Activated T-cell treated with anti-CD3 and anti-CD28 coated beads, Interleukin-2, amount 50 U/mL, for 4 hours (primary cell): ENCODE measurements at places on chromosomes 1 and 21. TPM values are rescaled to one million over a fixed set of nuclear protein-coding genes. Genes with fewer than 3 reads are reported as not detected.

DNA sequence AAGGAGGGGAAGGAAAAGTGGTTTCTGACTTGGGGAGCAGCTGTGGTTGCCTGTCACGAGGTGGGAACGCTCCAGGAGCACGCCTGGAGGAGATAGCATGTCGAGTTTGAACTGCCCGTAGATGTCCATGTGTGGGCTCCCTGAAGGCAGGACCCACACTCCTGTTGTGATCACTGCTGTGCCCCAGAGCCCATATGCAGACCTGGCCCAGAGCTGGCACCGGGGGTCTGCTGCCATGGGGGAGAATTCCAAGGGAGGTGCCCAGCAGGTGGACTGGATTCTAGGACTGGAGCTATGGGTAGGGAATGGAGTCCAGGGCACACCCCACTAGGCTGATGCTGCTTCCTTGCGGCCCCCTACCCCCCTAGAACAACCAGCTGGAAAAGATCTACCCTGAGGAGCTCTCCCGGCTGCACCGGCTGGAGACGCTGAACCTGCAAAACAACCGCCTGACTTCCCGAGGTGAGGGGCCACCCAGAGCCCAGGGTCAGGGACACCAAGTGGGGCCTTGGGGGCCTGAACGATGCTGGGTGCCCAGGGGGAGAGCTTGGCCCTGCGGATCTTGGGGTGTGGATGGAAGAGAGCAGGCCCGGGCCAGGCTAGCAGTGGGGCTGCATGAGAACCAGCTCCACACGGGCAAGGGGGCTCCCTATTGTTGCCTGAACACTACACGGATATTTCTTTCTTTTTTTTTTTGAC, 9.3 kb downstream of the PODN start:
- no peak for DNase-seq

The FYB2 gene
- not detected for total RNA-seq

The SLAMF1 gene
- total RNA-seq: 69.2 TPM

- no peak for DNase-seq
These were observed 16.1 kb downstream of the SIPA1L2 start for GRCh38 chr1:232613752-232614381.

GRCh38 chr1:36844917-36845316, 189.4 kb downstream of the GRIK3 start:
- no peak for DNase-seq

The HTR6 gene
- total RNA-seq: 0.11 TPM

- no peak for DNase-seq
These were observed 149.1 kb downstream of the FCRL5 start for GRCh38 chr1:157403203-157403602.

The SH2D2A gene
- total RNA-seq: 214 TPM

DNA sequence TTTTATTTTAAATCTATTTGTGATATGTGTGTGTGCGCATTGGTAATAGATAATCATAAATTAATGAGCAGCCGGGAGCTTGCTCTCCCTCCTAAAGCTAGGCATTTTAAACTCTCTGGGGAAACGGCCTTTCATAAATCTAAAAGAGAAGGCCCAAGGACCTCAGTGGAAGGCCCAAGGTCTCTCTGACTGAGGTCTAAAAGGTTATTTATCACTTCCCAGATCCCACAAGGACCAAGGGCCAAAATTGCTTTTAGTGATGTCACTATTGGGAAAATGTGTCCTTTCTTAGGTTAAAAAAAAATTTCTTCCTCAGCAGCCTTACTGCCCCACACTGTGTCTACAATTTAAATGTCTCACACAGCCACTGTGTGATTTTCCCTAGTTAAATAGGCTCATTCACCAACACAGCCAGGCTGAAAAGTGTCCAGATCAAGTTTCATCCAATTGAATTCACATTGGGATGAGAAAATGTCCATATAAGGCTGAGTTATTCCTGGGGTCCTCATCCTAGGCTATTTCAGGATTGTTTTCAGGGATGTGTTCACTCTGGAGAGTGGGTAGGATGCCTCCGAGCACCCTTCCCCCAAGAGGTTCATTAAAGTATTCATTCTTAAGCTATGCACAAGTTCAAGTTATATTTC, 46.1 kb downstream of the SLC44A3 start:
- no peak for DNase-seq

The HNRNPCL2 gene
- total RNA-seq: not detected

DNA sequence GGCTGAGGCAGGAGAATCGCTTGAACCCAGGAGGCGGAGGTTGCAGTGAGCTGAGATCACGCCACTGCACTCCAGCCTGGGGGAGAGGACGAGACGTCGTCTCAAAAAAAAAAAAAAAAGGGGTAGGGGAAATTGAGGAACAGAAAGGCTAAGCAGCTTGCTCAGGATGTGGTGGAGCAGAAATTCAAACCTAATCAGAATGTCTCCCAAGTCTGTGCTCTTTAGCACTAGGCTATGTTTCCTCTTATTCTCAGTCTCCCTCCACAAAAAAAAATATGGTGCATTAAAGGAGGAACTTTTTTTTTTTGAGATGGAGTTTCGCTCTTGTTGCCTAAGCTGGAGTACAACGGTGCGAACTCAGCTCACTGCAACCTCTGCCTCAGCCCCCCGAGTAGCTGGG, 114.2 kb downstream of the SLC16A1 start:
- no peak for DNase-seq

The SPRR4 gene
- not detected for total RNA-seq

DNA sequence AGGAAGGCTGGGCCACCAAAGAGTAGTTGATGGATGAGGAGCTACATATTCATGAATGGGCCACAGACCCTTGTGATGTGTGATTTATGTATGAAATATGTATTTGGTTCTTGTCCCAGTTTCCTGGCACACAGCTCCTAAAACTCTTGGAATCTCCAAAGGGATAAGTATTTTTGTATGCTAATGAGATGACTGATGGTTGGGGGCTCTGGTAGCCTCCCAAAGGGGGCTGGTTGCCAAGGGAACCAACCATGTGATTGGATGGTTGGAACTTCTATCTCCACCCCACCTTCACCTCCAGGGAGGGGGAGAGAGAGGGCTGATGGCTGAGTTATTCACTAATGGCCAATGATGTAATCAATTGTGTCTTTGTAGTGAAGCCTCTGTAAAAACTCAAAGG, 77.1 kb downstream of the ZNF281 start:
- DNase-seq: no peak

- no peak for DNase-seq
These were observed 16.5 kb downstream of the LHX4 start for GRCh38 chr1:180246579-180246978.

The LCE2C gene
- total RNA-seq: not detected

- no peak for DNase-seq
These were observed 12.5 kb downstream of the PDXK start for GRCh38 chr21:43731476-43731875.

GRCh38 chr1:101030881-101031280, 5.3 kb upstream of the DPH5 start:
- no peak for DNase-seq

DNA sequence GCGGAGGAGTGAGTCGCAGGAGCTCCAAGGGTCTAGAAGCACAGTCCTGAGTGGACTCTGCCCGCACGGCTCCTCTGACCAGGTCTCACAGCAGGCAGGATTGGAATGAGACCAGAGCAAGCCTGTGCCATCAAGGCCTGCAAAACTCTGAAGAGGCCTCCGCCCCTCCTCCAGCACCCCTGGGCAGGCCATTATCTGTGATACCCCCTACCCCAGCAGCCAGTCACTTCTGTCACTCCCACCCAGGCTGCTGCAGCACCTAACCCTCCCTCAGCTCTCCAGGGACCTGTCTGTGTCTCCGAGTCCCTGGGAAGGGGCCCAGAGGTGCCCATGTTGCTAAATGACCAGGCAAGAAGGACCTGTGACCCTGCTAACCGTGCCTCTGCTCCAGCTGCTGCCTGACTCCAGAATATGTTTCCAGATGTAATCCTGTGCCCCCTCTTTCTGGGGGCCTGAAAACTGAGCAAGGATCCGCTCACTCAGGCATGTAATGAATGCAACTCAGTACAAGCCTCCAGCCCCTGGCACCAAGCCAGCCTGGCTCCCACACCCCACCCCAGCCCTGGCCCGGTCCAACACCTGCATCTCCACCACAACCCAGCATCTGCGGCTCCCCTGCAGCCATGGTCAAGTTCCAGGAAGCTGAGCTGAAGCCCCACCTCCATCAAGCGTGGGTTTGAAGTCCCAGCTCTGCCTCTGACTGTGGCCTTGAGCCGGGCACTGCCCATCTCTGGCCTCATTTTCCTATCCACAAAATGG, 22.1 kb upstream of the COL16A1 start:
- DNase-seq: no peak

The ARTN gene
- 0.45 TPM for total RNA-seq

GRCh38 chr1:101356604-101357443, 120.0 kb downstream of the S1PR1 start:
- no peak for DNase-seq

The GJC2 gene
- 0.53 TPM for total RNA-seq

The EDN2 gene
- not detected for total RNA-seq

The COL24A1 gene
- total RNA-seq: not detected

DNA sequence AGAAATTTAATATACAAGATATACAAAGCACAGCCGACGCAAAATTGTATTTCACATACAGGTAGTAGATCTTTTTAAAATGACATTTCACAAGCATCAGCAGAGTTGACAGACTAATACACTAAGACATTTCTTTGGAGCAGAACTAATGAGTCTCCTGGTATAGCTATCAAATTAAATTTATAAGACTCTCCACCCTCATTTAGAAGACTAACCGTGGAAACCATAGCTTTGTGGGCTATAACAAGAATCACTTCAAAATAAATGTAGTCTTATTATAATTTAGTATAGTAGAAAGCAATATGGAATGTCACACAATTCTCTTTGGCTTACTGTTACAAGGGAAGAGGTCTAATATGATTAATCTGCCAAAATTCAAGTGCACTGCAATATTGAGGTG, 204.9 kb downstream of the VAV3 start:
- DNase-seq: no peak

DNA sequence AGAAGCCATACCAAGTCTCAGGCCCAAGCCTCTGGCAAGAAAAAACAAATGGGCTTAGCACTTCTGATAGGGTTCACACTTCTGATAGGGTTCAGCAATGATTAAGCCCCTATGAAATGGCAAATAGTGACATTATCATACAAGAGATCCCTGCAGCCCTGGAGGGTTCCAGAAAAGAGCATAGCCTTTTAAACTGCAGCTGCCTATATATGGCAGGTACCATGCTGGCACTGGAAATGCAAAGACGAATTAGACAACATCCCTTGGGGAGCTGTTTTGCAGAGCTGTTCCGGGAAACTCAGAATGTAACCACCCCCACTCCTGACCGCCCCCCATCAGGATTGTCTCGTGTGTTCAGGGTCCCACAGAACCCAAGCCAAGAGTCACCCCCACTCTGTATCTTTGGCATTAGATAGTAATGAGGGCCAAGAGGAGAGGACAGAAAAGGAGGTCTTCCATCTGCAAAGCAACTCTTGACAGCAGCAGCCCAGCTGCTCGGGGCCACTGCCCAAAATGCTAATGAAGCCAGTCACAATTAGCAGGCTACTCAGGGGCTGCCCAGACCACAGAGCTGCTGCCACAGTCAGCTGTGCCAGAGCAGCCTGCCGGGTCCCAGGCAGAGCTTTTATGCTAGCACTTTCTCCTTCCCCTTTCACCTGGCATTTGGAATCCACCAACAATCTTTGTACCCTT, 50.9 kb downstream of the ITPKB start:
- no peak for DNase-seq

The RNU1-2 gene
- total RNA-seq: 1,622 TPM

The THEM5 gene
- total RNA-seq: not detected

DNA sequence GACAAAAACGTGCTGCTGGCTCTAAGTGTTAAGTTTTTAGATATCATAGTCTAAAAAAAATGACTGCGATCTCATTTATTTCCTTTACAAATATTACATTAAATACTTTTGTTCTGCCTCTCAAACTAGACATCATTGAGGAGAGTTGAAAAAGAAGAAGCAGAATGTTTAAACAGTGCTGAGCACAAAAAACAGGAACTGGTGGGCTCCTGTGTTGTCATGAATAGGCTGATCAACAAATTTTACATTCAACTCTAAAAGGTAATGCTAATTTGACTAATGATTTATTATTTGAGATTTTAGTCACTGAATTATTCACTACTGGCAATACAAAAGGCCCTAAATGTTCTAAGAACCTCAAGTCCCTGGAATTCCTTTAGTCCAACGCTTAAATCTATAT, 66.1 kb downstream of the GPATCH2 start:
- no peak for DNase-seq

GRCh38 chr1:231108516-231109302, 53.1 kb upstream of the TRIM67 start:
- DNase-seq: no peak

GRCh38 chr1:84434801-84435549, 36.7 kb downstream of the DNASE2B start:
- no peak for DNase-seq

The MYCL gene
- 0.08 TPM for total RNA-seq

DNA sequence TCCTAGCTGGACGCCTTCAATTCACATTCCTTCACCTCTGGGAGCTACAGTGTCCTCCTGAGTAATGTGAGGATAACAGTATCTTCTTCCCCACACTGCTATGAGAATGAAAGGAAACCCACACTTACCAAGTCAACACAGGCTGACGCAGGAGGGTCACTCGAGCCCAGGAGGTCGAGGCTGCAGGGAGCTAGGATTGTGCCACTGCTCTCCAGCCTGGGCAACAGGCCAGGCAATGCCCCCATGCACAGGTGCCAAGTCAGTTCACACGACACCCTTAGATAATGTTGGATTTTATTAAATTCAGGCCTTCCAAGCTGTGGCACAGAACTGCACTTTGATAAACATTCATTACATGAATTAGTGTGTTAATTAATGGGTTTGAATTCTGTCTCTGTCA, 31.9 kb downstream of the MATN1 start:
- DNase-seq: no peak

The PCP4 gene
- total RNA-seq: not detected

The F5 gene
- total RNA-seq: 151 TPM

DNA sequence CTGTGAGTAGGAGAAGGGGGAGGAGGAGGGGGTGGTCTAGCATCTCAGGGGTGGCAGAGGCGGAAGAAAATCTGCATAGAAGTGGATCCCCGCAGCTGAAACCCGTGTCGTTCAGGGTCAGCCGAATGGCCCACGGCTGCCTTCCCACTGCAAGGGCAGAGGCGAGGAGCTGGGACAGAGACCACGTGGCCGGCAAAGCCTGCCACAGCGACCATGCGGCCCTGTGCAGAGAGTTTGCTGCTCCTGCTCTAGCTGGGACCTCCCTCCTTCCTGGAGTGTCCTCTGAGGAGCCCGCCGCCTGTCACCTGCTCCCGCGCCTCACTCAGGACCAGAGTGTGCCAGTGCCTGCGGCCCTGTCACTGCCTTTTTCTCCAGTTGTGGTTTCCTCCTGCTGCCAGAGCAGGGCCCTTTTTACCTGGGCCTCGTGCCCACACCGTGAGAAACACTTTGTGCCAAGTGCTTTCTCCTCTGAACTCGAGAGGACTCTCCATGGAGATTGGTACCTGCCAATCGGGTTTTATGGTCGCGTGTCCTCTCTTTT, 5.4 kb upstream of the TRPM2 start:
- no peak for DNase-seq

GRCh38 chr21:36551731-36552433, 72.0 kb upstream of the CLDN14 start:
- DNase-seq: no peak

The CRYBG2 gene
- 0.30 TPM for total RNA-seq

GRCh38 chr1:89631816-89632656, 884 bp upstream of the LRRC8C start:
- no peak for DNase-seq
